ENCODE measurements at places on chromosomes 5 and 9. TPM values are rescaled to one million over a fixed set of nuclear protein-coding genes. Genes with fewer than 3 reads are reported as not detected.

Gene OR1J4
- total RNA-seq = not detected

Gene ECM2
- total RNA-seq = 0.20 TPM

Gene LHX2
- 6.7 TPM for total RNA-seq

Gene LSM11
- total RNA-seq = 7.7 TPM

Gene IL9
- not detected for total RNA-seq

Gene PDE8B
- total RNA-seq = 1.1 TPM

Gene IL5
- not detected for total RNA-seq

Gene TLE4
- total RNA-seq = 97.4 TPM

Gene PTGER4
- not detected for total RNA-seq

Gene PTPDC1
- 9.7 TPM for total RNA-seq

Gene FOXD4
- 0.76 TPM for total RNA-seq

Gene MELK
- total RNA-seq = 7.2 TPM

Gene PCDHAC1
- total RNA-seq = 25.2 TPM

Gene SPINK7
- not detected for total RNA-seq

Gene ATOX1
- total RNA-seq = 82.9 TPM

Gene SHISAL2B
- total RNA-seq = not detected

Gene TMEFF1
- total RNA-seq = 171 TPM

Gene CCL21
- not detected for total RNA-seq

Gene GHR
- total RNA-seq = not detected

Gene MRPS30
- 40.7 TPM for total RNA-seq

Gene HTR4
- not detected for total RNA-seq

Gene PCDH1
- total RNA-seq = 7.9 TPM

Gene ASS1
- 31.5 TPM for total RNA-seq

Gene SH3PXD2B
- total RNA-seq = 96.8 TPM

Gene BOD1
- 62.7 TPM for total RNA-seq

Gene CPLANE1
- total RNA-seq = 37.6 TPM

Gene PPP3R2
- total RNA-seq = not detected

Gene RASEF
- total RNA-seq = 0.25 TPM

Gene SLC34A1
- total RNA-seq = not detected

Gene LVRN
- 0.59 TPM for total RNA-seq

Gene SLC4A9
- not detected for total RNA-seq

Gene PANK3
- total RNA-seq = 153 TPM

Gene CCL27
- 1.7 TPM for total RNA-seq

Gene NUP214
- total RNA-seq = 56.5 TPM

Gene EMB
- total RNA-seq = 19.7 TPM

Gene GNAQ
- 72.8 TPM for total RNA-seq

Gene PRUNE2
- 63.8 TPM for total RNA-seq

Gene MCIDAS
- total RNA-seq = not detected

Gene CDKN2B
- total RNA-seq = 0.93 TPM

Gene TAF11L12
- 2.4 TPM for total RNA-seq

Gene SPIN1
- 88.2 TPM for total RNA-seq

Gene ZNF474
- total RNA-seq = 0.64 TPM

Gene KIF24
- total RNA-seq = 0.78 TPM

Gene GPR107
- total RNA-seq = 48.2 TPM

Gene IFNA7
- not detected for total RNA-seq
